ENCODE measurements at places on chromosomes 5 and 9.

- DNase-seq = no peak
Measured at GRCh38 chr5:31021181-31021624, 172.3 kb upstream of the CDH6 start.

GRCh38 chr5:178399701-178400095, 167.1 kb upstream of the PHYKPL start:
- peak; percentile 33 for DNase-seq

GRCh38 chr5:1164696-1165630, 36.4 kb upstream of the SLC6A19 start:
- no peak for DNase-seq

GRCh38 chr5:32802764-32803163, 91.6 kb downstream of the NPR3 start:
- DNase-seq = no peak

DNA sequence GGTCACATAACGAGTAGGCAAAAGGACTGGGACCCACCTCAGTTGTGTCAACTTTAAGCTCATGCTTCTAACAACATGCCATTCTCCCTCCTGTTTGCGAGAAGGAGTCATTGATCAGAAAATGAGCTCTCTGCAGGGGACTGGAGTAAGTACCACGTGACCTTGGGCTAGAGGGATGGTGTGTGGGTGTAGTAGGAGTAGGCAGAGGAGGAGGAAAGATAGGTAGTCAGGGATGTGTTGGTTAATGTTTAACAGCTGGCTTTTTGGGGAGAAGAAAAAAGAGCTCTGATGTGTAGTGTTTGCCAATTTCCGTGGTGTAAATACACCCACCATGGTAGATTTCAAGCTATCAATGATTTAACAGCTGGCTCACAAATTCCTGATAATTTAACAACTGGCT, 160.3 kb upstream of the TBC1D2 start:
- no peak for DNase-seq

GRCh38 chr5:4206127-4206526, 610.5 kb downstream of the IRX1 start:
- no peak for DNase-seq

GRCh38 chr9:1875921-1876448, 139.2 kb upstream of the SMARCA2 start:
- DNase-seq = peak; percentile 85

- no peak for DNase-seq
Measured at GRCh38 chr5:161094411-161094810, 242.4 kb upstream of the ATP10B start.

GRCh38 chr5:2874099-2874498, 122.6 kb upstream of the IRX2 start:
- DNase-seq = no peak

GRCh38 chr9:106970219-106970975, 107.4 kb downstream of the ZNF462 start:
- DNase-seq = no peak
